Glutamatergic neuron (in vitro differentiated cells): ENCODE measurements at places on chromosomes 2 and 18.

DNA sequence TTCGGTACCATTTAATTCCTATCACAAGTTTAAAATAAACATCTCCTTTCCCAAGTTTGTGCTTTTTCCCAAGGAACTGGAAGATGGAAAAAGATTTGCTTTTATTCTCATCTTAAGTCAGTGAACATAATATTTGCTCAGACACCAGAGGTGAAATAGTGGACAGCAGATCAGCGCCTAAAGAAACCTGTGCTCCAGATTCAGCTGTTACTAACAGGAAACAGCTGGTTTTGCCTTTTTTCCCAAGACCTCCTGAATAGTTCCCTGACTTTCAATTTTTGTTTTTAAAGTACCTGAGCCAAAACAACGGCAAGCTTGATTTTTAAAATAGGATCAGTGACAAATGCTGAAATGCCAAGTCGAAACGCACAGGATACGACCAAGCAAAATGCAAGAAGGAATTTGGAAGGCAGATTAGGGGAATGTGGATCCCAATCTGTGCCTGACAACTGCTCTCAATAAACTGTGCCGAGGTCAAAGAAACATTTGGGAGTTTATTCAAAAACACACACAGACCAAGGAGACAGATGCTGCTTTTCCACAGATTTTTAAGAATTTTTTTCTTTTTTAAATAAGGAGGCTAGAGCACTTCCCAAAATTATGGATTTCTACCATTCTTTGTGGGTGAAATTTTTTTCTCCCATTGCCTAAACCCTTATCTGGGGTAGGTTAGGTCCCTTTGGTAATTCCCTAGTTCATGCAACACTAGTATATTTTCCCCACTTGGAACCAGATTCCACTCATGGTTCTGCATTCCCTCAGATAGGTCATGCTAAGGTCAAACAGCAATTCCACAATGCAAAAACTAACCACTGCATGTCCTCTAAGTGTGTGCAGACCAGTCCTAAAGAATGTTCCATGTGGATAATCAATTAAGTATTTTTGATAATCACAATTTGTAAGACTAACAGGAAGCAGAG lies 121.5 kb upstream of the PDE1A start:
- DNase-seq, result no peak

DNA sequence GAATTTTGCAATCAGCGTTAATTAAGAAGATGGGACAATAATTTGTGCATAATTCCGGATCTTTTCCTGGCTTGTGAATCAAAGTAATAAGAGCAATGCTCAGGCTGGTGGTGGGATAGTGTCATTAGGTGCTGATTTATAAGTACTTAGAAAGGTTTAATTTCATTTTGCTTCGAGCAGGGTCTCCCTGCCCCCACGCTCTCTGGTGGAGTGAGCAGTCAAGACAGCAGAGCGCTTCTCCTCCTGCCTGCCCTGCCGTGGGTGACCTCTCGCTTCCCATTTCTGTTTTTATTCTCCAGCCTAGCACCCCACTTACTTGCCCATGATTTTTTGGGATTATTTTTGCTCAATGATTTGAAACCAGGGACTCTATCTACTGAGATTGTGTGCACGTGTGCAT lies 7.1 kb downstream of the ASB18 start:
- DNase-seq, result no peak

DNA sequence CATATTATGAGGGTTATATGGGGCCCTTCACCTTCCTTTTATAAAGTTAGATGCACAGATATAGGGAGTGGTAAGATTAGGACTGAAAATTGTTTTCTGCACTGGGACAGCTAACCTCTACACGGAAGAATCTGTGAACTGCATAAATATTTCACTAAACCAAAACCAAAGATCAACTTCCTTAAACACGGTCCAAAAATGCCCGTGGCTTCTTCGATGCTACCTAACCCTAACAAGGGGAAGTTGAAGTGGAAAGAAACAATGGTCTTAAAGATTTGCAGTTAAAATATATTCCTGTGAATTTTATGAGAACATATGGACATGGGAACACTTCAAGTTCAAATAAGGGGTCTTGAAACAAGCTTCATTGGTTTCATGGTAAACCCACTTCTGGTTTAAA lies 33.3 kb upstream of the PAX3 start:
- no peak for DNase-seq

- no peak for DNase-seq
Observed at GRCh38 chr2:223949241-223949840, 4.2 kb upstream of the WDFY1 start.

DNA sequence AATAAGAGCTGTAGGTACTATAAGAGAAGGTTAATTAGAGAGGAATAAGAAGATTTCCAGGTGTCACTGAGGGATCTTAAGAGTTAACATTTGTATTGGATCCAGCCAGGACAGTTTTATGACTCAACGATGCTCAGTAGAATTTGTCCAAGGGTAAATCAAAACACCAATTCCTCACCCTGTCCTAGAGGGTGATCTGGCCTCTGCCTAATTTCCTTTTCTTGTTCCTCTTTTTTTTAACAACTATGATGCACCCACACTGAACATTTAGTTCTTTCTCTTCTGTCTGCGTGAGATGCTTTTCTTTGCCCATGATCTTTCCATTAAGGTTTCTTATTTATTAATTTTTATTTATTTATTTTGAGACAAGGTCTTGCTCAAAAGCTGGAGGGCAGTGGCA lies 92.0 kb downstream of the PMS1 start:
- DNase-seq, result no peak

DNA sequence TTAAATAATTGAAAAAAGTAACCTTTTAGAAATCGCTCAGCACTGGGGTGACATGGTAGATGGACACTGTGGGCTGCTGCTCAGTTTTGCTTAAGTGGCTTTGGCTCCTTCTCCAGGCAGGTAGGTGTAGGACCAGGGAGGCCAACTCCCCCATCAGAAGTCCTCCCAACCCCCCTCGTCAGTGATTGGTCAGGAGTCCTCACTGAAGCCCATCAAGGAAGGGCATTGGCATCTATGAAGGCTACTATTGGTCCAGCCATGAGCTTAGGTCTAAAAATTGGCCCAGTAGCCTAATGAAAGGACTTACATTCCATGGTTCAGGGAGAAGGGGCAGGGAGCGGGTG lies 34.7 kb downstream of the ST3GAL5 start:
- DNase-seq, result no peak
